ENCODE measurements at places on chromosomes 5 and 9.
A peak's percentile ranks its signal among the peaks of the same experiment; 100 is the strongest.

DNA sequence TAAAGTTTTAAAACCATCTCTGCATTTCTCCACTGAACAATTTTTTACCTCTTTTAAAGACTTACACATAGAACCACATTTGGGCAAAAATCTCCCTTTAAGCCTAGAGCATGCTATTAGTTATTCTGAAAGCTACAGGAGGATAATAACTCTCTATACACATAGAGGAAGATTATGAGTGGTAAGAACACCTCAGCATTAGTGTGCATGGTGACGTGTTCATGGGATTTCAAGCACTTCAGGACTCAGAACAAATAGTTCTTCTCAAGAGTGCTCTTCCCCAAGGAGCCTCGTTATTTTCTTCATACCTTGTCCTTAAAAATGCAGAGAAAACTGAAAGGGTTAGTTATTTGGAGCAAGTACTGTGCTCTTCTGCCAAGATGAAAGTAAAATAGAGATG lies 256.9 kb upstream of the TUSC1 start:
- no peak for DNase-seq

GRCh38 chr9:4799775-4800174 lies 7.0 kb downstream of the RCL1 start:
- DNase-seq: no peak

DNA sequence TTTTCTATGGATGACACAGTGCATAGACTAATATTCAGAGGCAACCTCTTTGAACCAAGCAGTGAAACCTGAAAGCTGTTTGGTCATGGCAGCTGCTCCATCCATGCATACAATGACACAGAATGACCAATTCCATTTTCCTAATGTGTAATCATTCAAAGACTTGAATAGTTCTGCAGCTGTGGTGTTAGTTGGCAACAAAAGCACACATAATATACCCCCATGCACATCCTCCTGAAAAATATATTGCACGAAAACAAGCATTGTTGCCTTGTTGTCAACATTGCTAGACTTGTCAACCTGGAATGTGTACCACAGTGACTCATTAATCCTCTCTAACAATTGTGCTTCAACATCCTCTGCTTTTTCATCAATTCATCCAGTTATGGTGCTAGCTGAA lies 71.0 kb upstream of the SEMA6A start:
- no peak for DNase-seq

GRCh38 chr5:180832638-180833068 lies 28.4 kb downstream of the ZFP62 start:
- DNase-seq: no peak

- DNase-seq: no peak
These were observed 65.9 kb downstream of the GARNL3 start for GRCh38 chr9:127330501-127330900.

GRCh38 chr5:1164696-1165630 lies 36.4 kb upstream of the SLC6A19 start:
- DNase-seq: no peak

DNA sequence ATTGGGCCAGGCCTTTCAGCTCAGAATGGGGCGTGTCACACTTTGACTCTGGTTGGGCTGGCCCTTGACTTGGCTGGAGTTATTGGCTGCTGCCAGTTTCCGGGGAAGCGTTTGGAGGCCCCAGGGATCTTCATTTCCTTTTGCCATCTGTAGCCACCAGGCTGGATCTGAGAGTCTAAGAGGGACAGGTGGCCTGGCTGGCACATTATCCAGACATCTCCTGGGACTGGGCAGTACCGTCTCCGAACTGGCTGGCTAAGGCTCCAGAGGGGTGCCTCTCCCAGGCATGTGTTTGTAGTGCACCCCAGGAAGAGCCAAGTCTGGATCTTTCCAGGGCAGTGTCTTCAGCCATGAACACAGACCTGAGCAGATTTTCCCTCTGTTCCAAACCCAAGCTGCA lies 9.7 kb upstream of the JADE2 start:
- no peak for DNase-seq

GRCh38 chr5:40651201-40651600 lies 28.5 kb upstream of the PTGER4 start:
- DNase-seq: no peak

GRCh38 chr5:102961671-102962070 lies 158.3 kb downstream of the GIN1 start:
- DNase-seq: no peak

DNA sequence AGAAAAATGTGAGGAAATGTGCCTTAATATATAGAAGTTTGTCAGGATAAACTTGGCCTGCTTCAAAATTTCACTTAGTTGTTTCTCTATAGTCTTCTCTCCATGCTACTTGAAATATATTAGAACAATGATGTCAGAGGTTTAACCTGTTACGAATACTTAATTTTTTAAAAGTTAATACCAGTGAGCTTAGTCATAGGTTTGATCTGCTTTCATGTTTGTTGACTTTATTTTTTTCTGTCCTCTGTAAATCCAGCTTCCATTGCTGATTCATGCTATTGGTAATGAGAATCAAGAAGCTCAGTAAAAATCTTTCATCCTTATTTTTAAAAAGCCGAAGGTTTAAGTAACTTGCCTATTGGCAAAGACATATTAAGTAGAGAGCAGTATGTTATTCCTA lies 27.9 kb downstream of the BDP1 start:
- no peak for DNase-seq

DNA sequence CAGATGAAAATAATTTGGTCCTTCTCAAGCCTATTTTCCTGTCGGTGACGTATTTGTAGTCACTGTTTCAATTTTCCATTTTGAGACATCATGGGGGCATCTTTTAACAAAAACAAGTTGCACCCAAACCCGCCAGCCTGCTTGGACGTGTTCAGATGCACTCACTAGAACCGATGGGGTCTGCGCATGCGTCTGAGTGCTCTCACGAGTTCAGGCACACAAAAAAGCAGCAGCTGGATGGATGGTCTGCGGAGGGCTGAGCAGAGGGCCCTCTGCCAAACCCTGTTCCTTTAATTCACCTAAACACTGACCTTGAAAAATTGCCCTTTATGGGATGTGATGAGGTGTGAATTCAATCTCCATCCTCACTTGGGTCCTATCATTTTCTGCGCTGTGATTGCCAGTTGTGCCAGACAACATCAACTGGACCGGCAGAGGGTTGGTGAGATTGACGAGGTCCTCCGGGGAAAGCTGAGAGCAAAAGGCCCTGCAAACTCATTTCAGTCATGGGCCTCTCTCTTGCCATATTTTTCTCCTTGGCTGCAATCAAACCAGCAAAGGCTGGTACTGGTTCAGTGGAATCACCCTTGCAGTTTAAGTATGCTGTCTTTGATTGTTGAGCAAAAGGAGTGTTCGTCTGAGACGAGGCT lies 251.9 kb downstream of the NFIB start:
- DNase-seq: peak; percentile 93

DNA sequence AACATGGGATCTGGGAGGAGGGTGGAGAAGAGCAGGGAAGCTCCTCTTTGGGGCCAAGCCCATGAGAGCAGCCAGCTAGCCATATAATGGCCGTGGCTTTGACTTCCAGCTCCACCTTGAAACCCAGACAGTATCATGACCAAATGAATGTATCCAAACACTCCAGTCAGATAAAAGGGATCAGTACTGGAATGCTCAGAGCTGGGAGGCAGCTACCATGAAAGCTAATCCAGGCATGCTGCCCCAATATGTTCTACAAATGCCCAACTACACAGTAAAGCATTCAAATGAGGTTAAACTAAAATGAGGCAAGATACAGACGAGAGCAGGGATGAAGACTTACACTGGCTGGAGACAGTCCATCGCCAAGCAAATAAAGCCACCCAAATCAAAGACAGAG lies 69.4 kb downstream of the FRMD3 start:
- no peak for DNase-seq

GRCh38 chr5:138945421-138946240 lies 70.5 kb upstream of the LRRTM2 start:
- DNase-seq: no peak

DNA sequence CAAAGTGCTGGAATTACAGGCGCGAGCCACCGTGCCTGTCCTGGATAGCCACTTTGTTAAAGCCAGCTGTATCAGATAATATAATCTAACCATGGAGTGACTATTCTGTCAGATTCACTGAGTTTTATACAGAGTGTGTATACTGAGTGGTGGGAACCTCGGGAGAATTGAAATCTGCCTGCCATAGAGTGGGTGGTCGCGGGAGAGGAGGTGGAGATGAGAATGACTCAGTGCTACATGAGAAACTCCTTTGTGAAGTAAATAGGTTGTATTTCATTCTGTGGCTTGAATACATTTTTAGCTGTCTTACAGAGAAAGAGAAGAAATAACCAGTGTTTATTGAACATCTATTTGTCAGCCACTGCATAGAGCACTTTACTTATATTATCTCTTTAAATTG lies 26.4 kb downstream of the ATP6V0E1 start:
- no peak for DNase-seq

DNA sequence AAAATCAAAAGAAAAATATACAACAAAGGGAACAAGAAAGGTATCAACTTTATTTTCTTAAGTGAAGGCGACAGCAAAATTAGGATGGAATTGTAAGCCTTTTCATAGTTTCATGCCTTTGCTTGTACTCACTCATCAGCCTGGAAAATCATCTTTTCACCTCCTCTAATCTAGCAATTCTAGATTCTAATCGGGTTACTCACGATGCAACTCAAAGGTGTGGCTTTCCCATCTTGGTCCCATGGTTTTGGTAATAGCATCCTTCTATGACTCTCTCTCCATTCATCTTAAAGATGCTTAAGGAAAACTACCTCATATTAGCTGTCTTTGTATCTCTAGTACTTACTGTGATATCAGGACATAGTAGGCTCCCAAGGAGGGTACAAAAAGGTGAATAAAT lies 30.5 kb downstream of the DNAH5 start:
- DNase-seq: no peak

- no peak for DNase-seq
These were observed 54.5 kb downstream of the ADAM19 start for GRCh38 chr5:157520911-157521703.

DNA sequence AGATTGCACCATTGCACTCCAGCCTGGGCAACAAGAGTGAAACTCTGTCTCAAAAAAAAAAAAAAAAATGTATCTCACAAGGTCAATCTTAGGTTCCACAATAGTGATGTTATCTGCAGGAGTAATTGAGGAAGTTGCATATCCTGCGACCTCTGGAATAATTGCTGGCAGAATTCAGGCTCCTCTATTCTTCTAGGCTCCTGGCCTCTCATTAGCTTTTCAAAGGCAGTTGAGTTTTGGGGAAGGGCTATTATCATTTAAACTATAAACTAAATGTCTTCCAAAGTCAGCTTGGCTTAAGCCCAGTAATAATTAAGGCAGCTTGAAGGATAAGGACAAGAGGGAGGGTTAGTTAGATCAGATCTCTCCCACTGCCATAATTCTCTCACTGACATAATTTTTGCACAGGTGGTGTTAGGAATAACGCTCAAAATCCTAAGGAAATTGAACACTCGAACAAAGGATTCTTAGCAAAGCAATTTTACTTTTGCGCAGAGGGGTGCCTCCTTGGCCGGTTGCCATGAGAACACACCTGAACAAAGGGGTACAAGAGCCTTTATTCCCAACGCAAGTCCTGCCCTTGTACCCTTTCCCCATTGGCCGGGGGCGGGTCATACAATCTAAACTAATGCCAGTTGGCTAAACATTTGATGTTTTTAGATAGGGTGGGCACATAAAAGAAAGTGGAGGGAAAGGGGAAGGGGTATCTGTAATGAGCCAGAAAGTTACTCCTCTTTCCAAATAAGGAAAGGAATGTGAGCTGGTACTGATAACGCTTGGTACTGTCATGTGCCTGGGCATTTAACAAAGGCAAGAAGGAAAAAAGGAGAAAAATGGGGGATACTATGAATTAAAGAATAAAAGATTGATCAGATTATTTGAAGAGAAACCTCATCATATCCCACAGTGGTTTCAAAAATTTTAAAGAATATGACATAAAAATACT lies 106.4 kb upstream of the CCNG1 start:
- DNase-seq: no peak

GRCh38 chr9:68950689-68951088 lies 63.2 kb downstream of the PRKACG start:
- no peak for DNase-seq

GRCh38 chr5:9069650-9070049 lies 476.2 kb downstream of the SEMA5A start:
- DNase-seq: no peak
